Skin of body (tissue), 3 donors: ENCODE measurements at places on chromosomes 13 and 19.
A peak's percentile ranks its signal among the peaks of the same experiment; 100 is the strongest.

DNA sequence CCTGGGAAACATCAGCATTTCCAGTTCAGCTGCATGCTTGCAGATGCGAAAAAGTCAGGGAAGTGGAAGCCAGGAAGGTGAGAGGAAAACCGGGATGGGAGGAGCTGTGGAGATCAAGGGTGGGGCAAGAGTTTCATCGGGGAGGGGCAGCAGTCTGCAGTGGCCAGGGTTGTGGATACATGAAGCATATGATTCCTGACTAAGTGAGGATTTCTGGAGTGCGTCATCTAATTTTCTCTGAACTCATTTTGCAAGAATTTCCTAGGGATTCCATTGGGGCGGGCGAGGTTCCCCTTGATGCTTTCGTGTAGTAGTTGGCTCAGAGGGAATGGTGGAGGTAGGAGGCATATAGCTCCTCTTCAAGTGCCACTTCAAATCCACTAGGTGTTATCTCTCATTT is 344.1 kb upstream of the TMTC4 start:
- no peak for DNase-seq

DNA sequence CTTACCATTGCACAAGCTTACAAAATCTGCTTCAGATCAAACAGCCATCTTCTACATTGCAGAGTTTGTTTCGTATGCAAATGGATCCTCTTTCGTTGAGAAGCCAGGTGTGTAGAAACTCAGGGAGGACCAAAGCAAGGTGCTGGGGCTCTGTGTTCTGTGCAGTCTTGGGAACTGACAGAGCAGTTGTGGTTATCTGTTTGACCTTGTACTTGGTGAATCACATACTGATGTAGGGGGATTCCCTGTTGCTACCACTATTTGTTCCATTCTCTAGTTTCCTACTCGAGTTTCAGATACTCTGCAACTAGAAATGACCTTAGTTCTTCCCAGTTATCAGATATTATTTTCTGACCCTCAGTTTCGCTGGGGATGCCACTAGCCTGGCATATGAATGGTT is 95.2 kb upstream of the CLDN10 start:
- DNase-seq, result no peak

- no peak for DNase-seq
Measured at GRCh38 chr19:7203332-7203731, 90.9 kb downstream of the INSR start.

- peak; percentile 20 for DNase-seq
Measured at GRCh38 chr19:45667620-45668341, at the start of gene GIPR. TSS of gene GIPR (plus strand) at chr19:45668221. CDS start at chr19:45669521, 1,300 bp downstream.
